Stimulated activated CD4-positive, alpha-beta T cell treated with anti-CD3 and anti-CD28 coated beads, Interleukin-1b, Interleukin-23, amount 100 ng/mL, for 1 hour (primary cell): ENCODE measurements at places on chromosomes 1 and 21.

GRCh38 chr1:20685099-20685662 is 24.0 kb upstream of the DDOST start:
- DNase-seq: no peak

- DNase-seq: no peak
Measured at GRCh38 chr1:63545780-63546179, 22.5 kb downstream of the EFCAB7 start.

- DNase-seq: no peak
Measured at GRCh38 chr21:40402884-40403582, 443.9 kb downstream of the DSCAM start.

- no peak for DNase-seq
Measured at GRCh38 chr1:170213596-170213995, 67.8 kb downstream of the NTMT2 start.

DNA sequence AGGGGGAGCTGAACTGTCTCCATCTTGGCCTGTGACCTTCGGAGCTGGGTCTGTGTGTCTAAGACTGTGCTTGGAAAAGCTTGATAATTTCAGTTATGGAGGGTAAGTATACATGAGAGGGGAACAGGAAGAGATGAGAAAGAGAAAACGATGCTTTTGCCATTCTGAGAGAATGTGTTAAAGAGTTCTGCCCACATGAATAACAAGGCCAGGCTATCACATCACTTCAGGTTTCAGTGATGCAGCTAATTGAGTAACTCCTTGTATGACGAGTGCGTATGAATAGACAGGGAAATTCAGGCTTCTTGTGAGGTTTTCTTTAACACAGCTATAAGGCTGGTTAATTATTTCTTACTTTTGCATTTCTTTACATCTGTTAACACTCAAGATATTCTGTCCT is 81.0 kb downstream of the PLPPR5 start:
- DNase-seq: no peak

DNA sequence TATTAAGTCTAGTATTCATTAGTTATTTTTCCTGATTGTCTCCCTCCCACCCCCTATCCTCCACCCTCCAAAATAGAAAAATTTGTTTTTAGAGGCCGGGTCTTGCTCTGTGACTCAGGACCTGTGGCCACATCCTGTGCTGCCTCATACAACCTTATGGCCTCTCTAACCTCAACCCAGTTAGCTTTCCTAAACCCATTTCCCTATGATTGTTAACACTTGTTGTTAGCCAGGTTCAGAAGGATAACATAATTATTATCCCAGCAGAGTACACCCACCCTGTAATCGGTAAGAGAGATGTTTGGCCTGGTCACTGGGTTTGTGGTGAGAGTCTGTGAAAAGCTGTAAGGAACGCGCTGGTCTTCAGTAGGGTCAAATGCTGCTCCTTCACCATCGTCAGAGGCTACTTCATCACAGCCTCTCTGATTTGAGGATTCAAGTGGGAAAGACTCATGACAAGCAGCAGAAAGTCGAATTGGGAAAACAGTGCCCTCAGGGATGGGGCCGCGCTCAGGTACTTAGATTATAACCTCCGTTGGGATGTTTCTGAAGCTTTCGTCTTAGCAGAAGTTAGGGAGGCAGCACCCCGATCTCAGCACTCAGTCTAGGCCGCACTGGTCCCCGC is 35.9 kb upstream of the HMGN1 start:
- DNase-seq: no peak

DNA sequence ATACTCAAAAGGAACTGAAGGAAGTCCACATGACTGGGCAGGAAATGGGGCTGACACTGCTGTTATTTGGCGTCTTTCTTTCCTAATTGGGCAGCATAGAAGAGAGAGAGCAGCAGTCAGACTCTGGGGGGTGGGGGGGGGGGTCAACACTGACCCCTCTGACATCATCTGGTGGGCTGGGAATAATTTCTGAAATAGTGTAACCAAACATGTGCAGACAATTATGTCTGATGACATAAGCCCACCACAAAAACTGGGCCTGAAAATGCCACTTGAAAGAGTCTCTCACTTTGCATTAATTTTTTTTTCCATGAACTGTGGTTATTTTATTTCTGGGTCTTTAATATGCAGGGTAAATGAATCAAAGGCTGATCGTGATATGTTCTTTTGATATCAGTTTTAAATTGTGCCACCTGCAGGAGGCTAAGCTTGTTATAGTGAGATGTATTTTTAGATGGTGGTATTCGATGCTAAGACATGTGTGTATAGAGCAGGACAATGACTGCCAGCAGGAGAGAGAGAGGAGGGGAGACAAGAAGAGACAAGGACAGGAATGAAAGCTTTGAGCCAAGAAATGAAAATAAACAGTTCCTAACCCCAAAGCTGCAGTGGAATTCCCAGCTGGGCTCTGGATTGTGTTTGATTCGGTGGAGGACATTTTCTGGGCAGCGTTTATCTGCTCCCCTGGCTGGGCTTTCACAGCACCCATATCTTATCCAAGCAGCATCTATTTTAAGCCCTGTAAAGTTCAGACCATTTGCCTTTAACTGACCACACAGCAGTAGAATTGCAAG is 264.7 kb downstream of the PBX1 start:
- no peak for DNase-seq

GRCh38 chr1:198496216-198497143 is 44.0 kb downstream of the ATP6V1G3 start:
- no peak for DNase-seq

DNA sequence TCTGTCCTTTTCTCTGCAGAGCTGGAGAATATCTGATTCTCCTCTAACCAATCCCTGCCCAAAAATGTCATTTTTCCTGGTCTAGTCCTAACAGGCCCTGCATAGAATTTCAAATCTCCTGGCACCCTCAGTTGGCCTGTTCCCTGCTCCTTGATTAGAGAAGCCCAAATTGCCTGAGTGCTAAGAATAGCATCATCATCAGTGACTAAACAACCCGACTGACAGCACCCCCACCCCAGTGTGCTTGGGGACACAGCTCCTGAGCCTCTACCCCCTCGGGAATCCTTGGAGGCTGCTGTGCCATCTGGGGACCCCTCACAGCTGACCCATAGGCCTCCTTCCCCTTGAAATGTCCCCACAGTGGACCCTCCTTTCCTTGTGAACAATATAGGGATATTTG is 94.4 kb downstream of the DDX20 start:
- no peak for DNase-seq

GRCh38 chr1:43968348-43968948 is 1.4 kb upstream of the DPH2 start:
- no peak for DNase-seq
